Activated naive CD4-positive, alpha-beta T cell treated with Interleukin-2 at 50 U/mL for 16 hours (primary cell): ENCODE measurements at places on chromosomes 2 and 18.

DNA sequence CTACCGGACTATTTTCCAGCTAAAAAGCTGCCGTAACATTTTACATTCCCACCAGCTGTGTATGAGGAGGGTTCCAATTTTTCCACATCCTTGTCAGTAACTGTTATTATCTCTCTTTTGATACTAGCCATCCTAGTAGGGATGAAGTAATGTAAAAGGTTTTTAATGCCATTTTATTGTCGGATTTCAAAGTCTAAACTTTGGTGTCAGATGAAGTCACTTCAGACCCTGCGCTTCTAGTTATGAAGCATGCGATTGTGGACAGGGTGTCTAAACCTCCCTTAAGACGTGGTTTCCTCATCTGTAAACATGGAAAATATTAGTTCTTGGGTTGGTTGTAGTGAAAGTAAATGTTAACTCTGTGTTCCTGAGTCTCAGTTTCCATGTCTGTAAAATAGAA, 4.7 kb downstream of the DGKD start:
- DNase-seq: no peak

GRCh38 chr18:27171993-27172392, 13.1 kb downstream of the CHST9 start:
- DNase-seq: no peak

- DNase-seq: peak; percentile 38
Measured at GRCh38 chr2:241659150-241659739, 21.8 kb downstream of the ATG4B start.

- no peak for DNase-seq
Measured at GRCh38 chr2:239666855-239667376, 266.1 kb upstream of the HDAC4 start.

- DNase-seq: no peak
Measured at GRCh38 chr2:190205657-190206056, 114.0 kb downstream of the HIBCH start.

- DNase-seq: no peak
Measured at GRCh38 chr2:102803897-102804217, 42.0 kb downstream of the TMEM182 start.

GRCh38 chr2:72682061-72682460, 143.8 kb downstream of the EXOC6B start:
- DNase-seq: no peak

- DNase-seq: no peak
Measured at GRCh38 chr2:151975460-151976414, 123.1 kb downstream of the CACNB4 start.

DNA sequence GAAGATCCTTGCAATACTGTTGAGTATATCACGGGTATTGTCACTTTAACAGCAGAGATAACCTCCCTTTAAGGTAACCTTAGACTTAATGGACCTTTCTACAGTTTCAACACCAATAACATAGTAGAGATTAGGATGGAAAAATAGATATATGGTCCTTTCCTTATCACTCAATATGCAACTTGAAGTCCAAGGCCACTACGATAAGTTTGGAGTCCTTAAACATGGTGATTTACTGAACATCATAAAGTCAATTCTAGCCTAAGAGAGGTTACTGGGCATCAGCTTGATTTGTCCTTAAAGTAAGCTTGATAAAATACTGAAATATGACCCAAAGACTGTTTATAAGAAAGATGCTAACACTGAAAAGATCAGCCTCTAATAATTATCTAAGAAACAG, 203.2 kb downstream of the STK39 start:
- DNase-seq: no peak

- no peak for DNase-seq
Measured at GRCh38 chr18:79812052-79812451, 14.3 kb downstream of the KCNG2 start.

DNA sequence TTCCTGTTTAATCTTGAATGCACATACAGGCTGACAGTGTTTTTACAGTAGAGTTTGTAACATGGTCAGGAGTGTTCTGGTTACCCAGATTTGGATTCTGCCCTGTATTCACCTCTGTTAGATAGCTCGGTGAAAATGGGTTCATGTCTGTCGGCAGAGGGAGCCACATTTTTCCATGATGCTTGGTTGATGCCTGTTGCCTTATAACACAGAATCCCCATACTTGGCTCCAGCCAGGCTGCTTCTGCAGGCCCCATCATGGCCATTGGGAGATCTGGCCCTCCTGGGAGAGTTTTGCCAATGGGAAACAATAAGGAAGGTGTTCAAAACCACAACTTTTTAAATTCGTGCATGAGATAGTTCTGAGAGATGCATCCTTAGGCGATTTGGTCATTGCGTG, 78.1 kb downstream of the WDSUB1 start:
- DNase-seq: no peak

DNA sequence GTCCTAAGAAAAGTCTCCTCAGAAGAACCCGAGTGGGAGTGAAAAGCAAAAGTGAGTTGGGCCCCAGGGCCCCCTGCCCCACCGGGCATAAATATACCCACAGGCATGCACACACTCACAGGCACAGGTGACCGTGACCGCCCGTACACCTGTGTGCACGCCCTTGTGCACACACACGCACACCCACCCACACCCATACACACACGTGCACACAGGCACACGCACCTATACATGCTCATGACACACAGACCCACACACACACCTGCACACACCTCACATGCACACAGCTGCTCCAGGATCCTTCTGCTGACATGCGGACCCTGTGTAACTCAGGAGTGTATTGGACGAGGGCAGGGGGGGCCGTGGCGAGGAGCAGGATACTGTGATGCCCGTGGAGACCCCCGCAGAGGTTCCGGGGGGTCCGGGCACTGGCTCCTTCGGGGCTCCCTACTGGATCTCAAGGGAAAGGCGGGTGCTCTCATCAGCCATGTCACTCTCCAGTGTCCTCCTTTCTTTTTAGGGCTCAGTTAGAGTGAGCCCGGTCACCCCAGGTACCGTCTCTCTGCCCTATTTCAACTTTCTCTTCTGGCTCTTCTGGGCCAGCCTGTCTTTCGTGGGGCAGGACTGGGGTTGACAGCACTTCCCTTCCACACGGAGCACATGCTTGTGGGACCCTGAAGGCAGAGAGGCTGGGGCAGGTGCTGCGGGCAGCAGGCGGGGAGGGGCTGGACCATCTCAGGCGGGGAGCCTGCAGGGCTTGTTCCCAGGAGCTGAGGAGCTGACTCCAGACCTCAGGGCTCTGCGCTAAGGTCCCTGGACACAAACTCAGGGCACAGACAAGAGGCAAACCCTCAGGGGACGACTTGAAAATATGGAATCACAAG, 48.5 kb downstream of the TPO start:
- DNase-seq: no peak

DNA sequence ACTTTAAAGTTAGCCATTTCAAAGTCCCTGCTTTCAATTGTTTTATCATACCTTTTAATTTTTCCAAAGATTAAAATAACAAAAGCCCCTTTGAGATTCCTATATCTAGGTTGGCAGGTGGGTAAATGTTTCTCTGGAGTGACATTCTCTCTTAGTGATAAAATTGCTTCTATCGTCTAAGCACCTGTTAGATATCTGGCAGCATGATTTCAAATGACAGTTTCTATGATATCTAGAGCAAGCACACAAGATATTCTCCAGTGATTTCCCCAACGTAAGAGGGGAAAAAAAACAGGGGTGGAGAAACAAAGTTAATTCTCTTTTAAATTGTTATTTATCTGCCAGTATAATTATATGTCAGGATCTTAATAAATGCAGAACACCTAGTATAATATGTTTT, 610.2 kb downstream of the DSC3 start:
- DNase-seq: no peak

DNA sequence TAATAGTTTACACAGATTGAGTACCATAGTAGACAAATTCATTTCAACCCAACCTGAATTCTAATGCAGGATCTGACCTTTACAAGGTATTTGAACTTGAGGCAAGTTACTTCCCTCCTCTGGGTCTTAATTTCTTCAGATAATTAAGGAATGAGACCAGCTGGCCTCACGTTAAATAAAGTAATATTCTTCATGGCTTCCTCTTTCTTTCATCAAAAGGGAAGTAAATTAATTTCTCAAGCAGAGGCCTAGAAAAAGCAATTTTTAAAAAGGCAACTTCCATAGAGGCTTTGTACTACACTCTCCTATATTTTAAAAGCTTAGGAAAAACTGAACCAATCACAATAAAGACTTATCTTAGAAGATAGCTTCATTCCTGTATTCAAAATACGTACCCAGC, 109.2 kb downstream of the EXOC6B start:
- DNase-seq: no peak

- DNase-seq: peak; percentile 28
Measured at GRCh38 chr2:231227310-231228162, 29.1 kb downstream of the ARMC9 start.

- DNase-seq: no peak
Measured at GRCh38 chr2:100934504-100935371, 67.4 kb upstream of the RPL31 start.

- no peak for DNase-seq
Measured at GRCh38 chr2:217732992-217733391, 269.8 kb downstream of the TNS1 start.

DNA sequence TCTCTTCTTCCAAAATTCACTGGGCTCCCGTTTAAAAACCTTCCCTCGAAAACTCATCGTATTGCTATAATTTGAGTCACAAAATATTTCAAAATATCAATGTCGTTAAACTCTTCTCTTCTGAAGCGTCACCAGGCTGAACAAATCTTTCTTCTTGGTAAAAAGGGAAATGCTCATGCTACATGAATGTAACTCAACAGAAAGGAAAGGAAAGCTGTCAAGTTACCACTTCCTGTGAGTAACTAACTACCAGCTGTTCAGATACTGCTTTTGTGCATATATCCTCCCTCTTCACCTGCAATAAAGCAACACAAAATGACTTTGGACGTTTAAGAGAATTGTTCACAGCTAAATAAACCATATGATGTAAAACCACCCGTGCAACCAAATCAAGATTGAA, 95.4 kb downstream of the DOCK10 start:
- no peak for DNase-seq

DNA sequence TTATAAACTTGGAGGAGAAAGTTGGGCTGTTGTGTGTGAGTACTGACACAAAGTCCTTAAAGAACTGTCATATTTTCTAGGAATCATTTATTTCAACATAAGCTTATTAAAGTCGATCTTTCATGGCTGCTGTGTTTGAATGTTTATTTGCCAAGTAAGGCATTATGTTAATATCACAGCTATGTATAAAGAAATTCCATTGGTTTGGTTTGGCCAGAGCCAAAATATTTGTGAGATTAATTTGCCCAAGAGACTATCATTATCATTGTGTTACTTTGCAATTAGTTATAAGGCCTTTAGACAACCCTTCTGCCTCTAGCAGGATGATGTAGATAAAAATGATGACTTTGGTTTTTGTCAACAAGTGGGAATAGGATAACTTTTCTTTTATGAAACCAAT, 240.6 kb upstream of the NT5C1B start:
- no peak for DNase-seq

GRCh38 chr2:113173542-113174375, at the start of gene PSD4:
Gene PSD4 (plus strand): TSS chr2:113173971. CDS start chr2:113182457, 8,486 bp downstream.
- peak; percentile 84 for DNase-seq

GRCh38 chr2:224574423-224575084, 10.6 kb downstream of the CUL3 start:
- DNase-seq: no peak

DNA sequence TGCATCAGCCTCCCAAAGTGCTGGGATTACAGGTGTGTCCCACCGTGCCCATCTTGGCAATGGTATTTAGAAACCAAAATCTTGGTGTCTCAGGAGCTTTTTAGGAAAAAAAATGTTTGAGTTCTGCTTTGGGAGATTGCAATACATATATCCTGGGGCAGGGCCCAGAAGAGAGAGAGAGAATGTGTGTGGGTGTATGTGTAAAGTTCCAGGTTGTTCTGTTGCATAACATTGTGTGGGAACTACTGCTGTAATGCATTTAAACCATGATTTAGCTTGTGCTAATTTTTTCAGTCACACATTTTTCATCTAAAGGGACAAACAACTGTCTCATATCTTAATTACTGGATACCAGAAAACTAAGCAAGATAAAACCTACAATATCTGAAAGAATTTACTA, 70.8 kb upstream of the NABP1 start:
- no peak for DNase-seq

- no peak for DNase-seq
Measured at GRCh38 chr2:217893440-217893839, 109.4 kb downstream of the TNS1 start.

- DNase-seq: no peak
Measured at GRCh38 chr2:115294999-115295398, 852.6 kb downstream of the DPP10 start.

GRCh38 chr18:63867368-63868125, 20.0 kb upstream of the SERPINB2 start:
- no peak for DNase-seq
